Activated effector memory CD4-positive, alpha-beta T cell treated with anti-CD3 and anti-CD28 coated beads, Interleukin-2, amount 50 U/mL, for 16 hours (primary cell): ENCODE measurements at places on chromosomes 2 and 18.

DNA sequence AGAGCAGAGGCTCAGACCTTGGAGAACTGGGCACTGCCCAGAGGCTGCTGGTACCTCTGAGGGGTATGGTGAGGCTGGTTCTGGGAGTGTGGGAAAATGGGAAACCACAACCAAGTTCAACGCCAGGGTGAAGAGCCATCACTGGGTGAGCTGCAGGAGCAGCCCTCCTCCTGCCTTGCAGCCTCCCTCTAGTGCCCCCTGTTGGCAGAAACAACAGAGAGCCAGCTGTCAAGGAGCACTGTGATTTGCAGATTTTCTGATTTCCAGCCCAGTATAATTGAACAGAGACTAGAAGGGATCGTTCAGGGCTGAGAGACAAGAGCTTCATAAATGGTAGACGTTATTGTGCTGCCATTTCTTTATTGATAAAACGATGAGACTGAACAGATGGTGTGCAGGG lies 50.5 kb downstream of the MAPK4 start:
- DNase-seq = no peak

DNA sequence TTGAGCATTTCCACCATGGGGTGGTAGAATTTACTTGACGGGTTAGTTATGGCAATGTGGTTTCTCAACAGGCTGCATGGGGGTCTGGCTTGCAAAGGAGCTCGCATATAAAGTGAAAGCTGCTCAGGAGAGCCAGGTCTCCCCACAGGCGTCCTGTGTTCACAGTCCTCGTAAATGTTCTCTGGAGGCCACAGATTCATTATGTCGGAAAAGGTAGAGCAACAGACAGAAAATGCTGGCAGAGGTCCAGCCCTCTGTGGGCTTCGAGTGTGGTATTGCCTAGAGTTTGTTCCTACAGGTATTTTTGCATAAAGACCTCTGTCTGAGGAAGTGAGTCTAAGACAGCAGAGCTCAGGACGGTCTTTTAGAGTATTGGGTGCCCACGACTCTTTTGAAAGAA lies 96.4 kb downstream of the CDCA7 start:
- no peak for DNase-seq

DNA sequence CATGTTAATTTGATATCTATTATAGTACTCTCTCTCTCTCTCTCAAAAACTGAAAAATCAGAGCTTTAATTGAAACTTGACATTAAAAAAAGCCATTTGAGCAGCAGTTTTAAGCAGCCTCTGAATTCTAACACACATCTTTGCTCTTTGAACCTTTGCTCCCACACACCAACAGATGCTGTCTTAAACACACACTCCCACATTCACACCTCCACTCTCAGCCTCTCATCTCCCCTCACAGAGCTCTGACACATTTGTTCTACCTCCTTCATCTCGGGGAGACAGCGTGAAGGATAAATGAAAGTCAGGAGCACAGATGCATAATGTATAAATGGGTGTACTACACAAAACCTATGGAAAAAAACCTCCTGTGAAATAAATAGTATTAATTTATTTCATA lies 95.2 kb downstream of the NAB1 start:
- DNase-seq = no peak

- no peak for DNase-seq
These were observed 39.0 kb downstream of the TGFA start for GRCh38 chr2:70514612-70515055.

- DNase-seq = no peak
These were observed 16.9 kb downstream of the LYG2 start for GRCh38 chr2:99238599-99238998.

DNA sequence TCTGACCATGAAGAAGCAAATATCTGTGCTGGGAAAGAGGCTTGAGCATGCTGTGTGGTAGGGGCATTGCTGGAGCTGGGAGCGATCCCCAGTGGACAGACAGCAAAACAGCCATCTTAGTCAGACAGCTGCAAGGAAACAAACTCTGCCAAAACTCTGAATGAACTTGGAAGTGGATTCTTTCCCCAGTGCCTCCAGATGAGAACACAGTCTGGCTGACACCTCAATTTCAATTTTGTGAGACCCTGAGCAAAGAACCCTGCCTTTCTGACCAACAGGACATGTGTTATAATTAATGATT lies 23.2 kb upstream of the FAP start:
- no peak for DNase-seq

DNA sequence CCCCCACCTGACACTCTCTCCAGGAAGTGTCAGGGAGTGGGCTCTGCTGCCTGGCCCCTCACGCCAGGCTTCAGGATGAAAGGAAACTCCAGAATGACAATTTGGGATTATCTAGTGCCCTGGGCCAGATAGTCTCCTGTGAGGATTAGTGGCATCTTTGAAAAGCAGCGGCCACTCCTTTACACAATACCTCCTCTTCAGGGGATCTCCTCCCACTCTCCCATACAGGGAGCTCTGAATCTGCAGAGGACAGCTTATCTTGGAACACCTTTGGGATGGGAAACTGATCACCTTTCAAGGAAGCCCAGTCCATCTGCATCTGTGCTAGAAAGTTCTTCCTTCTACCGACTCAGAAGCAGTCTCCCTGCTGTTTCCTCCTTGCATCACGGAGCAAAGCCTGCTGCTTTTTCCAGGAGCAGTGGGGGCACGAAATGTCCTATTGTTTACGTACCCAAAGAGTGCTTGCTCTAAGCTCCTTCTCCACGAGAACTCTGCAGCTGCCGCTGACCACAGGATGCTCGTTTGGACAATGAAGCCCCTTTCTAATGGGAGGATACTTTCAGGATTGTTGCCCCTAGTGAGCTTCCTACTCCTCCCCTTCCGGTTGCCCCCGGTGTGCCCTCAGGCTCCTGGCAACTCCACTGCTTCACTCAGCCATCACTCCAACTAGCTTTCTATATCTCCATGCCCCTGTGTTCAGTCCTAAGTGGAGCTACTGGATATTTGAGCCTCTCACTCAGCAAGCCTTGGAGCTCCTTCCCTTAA lies 31.5 kb downstream of the SIX3 start:
- DNase-seq = peak; percentile 45

- DNase-seq = no peak
These were observed 2.8 kb downstream of the KCTD1 start for GRCh38 chr18:26545335-26546123.

- no peak for DNase-seq
These were observed 168.4 kb upstream of the HAAO start for GRCh38 chr2:42960842-42961180.

DNA sequence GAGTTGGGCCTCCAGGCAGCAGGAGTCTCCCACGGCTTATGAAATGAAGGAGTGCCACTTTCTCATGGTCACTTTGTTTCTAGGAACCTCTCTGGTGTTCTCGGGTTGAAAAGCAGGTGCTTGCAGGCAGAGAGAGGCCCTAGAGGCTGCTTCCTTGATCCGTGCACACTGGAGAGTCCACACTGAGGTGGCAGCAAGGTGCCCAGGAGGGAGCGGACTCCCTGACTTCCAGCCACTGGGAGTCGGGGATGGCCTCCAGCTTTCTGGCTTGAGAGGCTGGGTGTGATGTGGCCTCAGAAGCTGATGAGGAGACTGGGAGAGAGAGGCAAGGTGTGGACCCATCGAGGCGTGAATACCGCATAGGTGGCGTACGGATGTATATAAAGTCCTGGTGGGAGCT lies 221.8 kb downstream of the AGAP1 start:
- no peak for DNase-seq

DNA sequence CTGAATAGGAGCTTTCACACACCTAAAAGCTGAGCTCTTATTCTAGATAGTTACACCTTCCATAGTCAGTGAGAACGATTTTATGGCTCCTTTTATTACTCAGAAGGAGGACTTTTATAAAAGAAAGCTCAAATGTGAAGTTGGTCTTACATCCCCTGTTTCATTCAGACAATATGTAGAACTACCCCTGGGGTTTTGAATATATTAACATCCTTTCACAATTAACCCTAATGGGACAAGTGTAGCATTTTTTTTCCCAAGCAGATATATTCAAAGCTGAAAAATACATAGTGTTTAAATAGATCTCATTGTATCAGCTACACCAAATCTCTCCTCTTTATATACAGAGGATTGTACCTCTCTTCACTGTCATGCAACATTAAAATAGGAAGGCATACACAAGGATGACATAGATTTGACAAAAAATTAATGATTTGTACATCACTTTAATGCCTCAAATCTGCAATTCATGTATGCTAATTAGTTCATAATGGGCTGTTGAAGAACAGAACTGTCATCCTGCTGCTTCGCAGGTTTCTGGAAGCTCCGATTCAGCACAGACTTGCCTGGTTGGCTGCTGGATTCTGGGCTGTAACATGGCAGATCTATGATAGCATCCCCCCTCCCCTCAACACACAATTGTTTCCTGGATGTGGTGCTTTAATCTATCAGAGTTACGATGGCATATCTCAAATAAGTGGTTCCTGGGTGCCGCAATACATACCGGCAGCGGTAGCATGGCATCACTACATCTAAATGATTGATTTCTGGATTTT lies 129.7 kb upstream of the PARD3B start:
- DNase-seq = no peak

- DNase-seq = no peak
These were observed 20.5 kb downstream of the CENPO start for GRCh38 chr2:24813691-24814137.

GRCh38 chr2:14563324-14563723 lies 69.2 kb upstream of the LRATD1 start:
- DNase-seq = no peak

- peak; percentile 9 for DNase-seq
These were observed 44.3 kb downstream of the NTSR2 start for GRCh38 chr2:11625671-11626070.

- no peak for DNase-seq
These were observed 576.4 kb upstream of the PIK3C3 start for GRCh38 chr18:41378598-41378997.

- no peak for DNase-seq
These were observed 156.3 kb downstream of the LAMA1 start for GRCh38 chr18:6961331-6961730.

GRCh38 chr2:85438201-85439024 lies 19.9 kb downstream of the SH2D6 start:
- DNase-seq = no peak

- DNase-seq = no peak
These were observed 411.4 kb downstream of the TRIB2 start for GRCh38 chr2:13128139-13128538.

GRCh38 chr2:159156834-159157233 lies 129.7 kb downstream of the WDSUB1 start:
- no peak for DNase-seq

DNA sequence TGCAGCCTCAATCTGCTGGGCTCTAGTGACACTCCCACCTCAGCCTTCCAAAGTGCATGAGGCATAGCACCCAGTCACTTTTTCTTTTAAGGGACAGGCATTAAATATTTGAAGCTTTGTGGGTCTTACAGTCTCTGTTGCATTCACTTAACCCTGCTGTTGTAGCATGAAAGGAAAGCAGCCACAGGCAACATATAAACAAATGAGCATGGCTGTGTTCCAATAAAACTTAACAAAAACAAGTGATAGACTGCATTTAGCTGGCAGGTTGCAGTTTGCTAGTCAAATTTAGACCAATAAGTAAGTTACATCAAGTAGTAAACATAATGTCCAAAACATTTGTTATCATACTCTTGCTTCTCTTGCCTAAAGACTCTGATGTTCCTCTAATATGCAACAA lies 297.3 kb upstream of the MMADHC start:
- DNase-seq = no peak

DNA sequence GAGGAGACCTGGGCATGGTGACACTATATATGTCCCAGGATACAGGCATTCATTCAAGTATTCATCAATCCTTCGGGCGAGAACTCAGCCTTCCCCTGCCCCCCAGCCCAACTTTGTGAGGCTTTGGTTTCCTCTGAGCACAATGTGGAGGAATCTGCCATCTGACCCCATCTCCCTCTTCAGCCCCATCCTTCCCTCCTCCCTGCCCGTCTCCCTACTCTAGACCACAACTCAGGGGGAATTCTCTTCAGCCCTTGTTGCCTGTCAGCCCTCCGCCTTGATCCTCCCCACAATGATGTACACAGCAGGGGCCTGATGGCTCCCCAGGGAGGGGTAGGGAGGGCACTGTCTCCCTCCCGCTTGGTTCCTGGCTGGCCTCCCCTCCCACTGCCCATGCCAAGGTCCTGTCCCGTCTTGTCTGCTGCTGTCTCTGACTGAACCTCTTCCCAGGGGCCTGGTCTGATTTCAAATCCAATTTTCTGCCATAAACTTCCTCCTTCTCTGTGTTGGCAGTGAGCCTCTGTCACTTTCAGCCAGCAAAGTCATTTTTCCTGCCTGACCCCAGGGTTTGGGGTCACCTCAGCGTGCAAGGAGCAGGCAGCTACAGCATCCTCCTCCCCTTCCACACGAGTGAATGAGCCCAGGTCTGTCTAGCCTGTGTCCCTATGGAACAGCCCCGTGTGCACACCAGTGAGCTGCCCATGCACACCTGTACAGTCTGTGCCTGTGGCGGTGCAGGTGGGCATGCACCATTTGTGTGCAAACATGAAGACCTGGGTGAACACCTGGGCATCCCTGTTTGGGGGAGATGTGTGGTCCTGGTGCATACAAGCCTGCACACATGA lies 197.3 kb downstream of the CELF4 start:
- DNase-seq = no peak

DNA sequence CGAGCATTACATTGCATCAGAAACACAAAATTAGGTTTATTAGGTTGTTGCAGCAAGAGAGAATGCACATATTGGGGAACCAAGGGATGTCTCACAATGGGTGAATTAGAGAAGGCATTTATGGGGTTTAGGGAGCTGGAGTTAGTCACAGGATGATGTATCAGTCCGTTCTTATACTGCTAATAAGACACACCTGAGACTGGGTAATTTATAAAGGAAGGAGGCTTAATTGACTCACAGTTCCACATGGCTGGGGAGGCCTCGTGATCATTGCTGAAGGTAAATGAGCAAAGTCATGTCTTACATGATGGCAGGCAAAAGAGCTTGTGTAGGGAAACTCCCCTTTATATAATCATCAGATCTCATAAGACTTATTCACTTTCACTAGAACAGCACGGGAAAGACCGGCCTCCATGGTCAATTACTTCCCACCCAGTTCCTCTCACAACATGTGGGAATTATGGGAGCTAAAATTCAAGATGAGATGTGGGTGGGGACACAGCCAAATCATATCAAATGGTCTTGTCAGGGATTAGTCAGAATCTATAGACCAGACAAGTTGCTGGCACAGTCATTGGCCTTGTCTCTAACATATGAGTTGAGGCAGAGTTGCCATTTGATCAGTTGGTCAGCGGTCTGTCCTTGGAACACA lies 61.9 kb upstream of the RBMS1 start:
- no peak for DNase-seq
